ENCODE measurements at places on chromosomes 5 and 9.
A peak's percentile ranks its signal among the peaks of the same experiment; 100 is the strongest.

DNA sequence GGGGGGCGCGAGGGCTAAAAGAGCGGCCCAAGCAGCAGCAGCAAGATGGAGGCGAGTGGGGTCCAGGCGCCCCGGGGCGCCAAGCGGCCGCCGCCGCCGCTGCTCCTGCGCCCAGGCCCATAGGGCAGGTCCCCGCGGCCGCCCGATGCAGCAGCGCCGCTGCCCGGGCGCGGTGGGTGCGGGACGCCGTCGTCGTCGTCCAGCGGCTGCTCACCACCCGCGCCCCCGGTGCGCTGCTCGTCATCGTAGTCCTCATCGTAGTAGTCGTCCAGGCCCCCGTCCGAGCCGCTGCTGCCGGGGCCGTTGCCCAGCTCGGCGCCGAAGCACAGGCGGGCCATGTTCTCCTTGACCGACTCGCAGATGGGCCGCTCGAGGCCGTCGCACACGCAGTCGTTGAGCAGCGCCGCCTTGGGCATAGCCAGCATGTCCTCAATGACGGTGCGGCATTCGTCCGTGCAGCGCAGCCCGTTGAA, 1.5 kb downstream of the GAS1 start:
- no peak for DNase-seq

DNA sequence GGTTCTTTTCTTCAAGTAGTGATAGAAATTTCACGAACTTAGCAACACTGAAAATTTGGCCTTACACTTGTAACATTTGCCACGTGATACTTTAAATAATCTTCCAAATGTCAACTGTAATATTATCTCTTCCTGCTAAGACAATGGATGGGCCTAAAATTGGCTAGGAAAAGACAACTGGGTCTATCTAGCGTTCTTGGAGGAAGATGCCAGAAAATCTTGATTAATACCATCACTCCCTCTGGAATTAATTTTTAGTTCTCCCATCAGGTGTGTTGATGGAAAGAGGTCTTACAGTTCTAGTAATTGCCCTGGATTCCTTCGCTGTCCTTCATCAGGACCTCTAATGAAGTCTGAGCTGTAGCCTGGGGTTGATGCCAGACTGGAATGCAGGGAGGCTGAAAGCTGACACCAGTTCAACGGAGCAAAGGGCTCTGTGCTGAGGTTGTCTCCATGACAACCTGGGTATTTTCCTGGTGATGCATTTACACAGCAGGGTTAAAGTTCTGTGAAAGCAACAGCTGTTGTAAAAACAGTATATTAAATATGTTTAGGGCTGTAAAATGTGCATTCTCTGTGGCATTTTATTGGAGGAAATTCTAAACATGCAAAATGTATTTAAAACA, 92.3 kb downstream of the GAS1 start:
- DNase-seq: peak; percentile 81

DNA sequence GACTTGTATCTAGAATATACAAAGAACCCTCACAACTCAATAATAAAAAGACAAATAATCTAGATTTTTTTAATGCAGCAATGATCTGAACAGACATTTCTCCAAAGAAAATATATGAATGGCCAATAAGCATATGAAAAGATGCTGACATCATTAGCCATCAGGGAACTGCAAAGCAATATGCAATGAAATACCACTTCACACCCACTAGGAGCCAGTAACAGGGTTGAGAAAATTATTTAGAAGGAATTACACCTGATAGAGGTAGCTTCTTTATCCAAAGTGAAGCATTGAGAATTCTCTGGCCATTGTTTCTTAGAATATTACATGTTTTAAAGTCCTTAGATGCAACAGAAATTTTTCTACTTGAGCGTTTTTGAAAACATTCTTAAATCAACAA, 316.9 kb downstream of the KCNN2 start:
- DNase-seq: no peak

- peak; percentile 18 for DNase-seq
Observed at GRCh38 chr9:75683591-75683990, 206.9 kb upstream of the PCSK5 start.

- no peak for DNase-seq
Observed at GRCh38 chr9:87375397-87376073, 122.1 kb upstream of the DAPK1 start.

- DNase-seq: no peak
Observed at GRCh38 chr5:130286971-130287370, 382.7 kb downstream of the CHSY3 start.

DNA sequence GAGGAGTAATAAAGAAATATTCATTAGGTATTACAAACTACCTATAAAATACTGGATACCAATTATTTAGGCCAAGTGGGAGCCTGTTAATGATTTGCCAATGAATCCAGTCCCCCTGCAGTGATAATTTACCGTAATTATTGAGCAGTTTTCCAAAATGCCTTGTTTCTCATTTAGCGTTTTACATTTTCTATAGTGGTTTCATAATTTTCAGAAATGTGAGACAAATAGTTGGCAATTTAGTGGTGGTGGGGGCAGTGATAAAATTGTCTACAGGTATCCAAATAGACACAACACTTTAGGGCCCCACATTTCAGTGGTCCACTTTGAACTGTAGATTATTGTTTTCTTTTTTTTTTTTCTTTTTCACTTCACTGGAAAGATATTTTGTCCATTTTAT, 27.3 kb upstream of the ALDH1A1 start:
- no peak for DNase-seq

DNA sequence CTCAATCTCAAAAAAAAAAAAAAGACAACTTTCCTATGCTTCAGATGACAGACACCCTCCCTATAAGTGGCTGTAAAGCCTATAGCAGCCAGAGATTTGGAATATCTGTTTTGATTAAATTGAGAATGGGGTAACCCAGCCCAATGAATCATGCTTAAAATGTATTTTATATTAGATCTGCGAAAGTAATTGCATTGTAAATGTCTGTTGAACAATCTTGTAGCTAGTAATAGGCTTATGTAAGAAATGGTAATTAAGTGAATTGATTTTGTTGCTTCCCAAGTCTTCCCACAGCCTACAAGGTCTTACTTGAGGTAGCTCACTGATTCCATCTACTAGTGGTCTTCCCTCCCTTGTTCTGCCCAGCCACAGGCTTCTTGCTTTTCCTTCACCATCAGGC, 590.7 kb downstream of the ACTL7B start:
- DNase-seq: no peak

DNA sequence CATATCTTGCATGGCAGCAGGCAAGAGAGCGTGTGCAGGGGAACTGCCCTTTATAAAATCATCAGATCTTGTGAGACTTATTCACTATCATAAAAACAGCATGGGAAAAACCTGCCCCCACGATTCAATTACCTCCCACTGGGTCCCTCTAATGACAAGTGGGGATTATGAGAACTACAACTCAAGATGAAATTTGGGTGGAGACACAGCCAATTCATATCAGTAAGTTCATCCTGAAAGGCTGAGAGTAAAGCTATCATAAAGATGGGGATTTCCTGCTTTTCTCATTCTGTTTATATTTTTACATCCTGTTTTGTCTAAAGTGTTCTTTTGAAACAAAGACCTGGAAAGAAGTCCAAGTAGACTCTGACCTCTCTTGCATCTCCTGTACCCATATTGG, 28.9 kb upstream of the IL33 start:
- no peak for DNase-seq

DNA sequence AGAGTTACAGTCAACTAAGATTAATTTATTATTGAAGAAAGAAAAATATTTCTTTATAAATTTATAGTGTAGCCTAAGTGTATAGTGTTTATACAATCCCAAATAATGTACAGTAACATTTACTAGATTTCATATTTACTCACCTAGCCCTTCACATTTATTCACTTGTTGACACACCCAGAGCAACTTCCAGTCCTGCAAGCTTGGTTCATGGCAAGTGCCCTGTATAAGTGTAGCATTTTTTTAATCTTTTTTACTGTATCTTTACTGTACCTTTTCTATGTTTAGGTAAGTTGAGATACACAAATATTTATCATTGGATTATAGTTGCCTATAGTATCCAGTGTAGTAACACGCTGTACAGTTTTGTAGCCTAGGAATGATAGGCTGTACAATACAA, 119.9 kb downstream of the SPATA31D1 start:
- DNase-seq: no peak

GRCh38 chr5:67029481-67029880, 167.1 kb downstream of the CD180 start:
- no peak for DNase-seq
